Activated T-cell treated with anti-CD3 and anti-CD28 coated beads, Interleukin-2, amount 50 U/mL, for 1 hour (primary cell): ENCODE measurements at places on chromosomes 2 and 18.

- no peak for DNase-seq
Observed at GRCh38 chr18:74289137-74289536, 2.6 kb downstream of the CYB5A start.

GRCh38 chr18:58299936-58300335, 255.9 kb downstream of the NEDD4L start:
- DNase-seq: no peak

- no peak for DNase-seq
Observed at GRCh38 chr2:240322231-240322955, 113.1 kb upstream of the GPC1 start.

- DNase-seq: no peak
Observed at GRCh38 chr2:221810650-221811049, 238.5 kb upstream of the EPHA4 start.

DNA sequence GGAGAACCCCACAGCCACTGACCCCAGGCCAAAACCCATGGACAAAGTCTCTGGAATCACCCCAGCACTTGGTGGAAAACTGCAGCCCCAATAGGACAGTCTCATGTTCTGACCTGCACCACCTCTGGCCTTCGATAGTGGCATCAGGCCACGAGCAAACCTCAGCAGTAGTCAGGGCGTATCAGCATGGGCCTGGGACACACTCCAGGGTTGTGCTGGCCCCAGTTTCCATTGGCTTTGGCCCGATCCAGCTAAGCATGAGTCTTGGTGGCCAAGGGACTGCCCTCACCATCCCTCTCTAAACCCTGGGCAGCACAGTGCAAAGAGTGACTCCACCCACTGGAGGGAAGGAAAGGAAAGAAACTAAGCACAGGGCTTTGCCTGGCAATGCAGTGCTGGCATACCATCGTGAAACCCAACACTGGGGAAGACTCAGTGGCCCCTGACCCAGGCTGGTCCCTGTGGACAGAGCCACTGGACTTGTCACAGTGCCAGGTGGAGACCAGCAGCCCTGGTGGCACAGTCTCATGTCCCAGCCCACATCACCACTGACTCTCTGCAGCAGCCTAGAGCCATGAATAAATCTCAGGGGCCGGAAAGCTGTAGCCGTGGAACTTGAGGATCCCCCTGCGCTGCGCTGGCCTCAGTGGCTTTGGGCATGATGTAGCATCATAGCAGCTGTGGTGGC, 46.3 kb downstream of the ZNF519 start:
- DNase-seq: no peak
